ENCODE measurements at places on chromosomes 3 and 15.
A peak's percentile ranks its signal among the peaks of the same experiment; 100 is the strongest.

DNA sequence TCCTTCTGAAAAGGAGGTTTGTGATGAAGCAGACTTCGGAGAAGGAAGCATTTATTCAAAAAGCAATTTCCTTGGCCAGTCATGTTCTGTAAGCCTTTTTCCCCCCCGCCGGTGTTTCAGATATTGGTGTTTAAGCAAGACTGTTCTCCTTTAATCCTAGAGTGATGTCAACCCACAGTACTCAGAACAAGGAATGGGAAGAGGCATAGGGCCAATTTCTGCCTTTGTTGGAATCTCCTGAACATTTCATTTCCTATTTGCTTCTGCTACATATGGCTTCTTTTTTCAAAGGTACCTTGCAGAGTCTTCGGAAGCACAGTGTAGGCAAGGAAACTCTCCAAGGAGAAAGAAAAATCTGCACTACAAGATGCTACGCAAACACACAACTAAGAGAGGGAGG lies 713.1 kb upstream of the CFAP20DC start:
- no peak for DNase-seq

DNA sequence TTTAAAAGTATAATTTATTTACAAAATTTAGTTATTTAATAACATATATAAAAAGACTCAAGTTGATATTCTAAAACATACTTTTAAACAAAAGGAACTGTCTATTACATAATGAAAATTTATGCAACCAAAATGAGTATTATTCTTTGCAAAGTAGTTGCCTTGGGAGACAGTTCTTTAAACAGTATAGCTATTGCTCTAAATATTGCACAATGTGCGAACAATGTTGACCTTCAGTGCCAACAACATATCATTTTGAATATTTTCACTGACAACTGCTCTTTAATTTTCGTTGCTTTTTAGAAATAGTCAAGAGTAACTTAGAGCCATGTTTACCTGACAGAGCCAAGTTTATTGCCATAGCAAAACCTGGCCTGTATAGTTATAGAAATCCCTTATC lies 124.9 kb downstream of the ZBTB20 start:
- DNase-seq, result no peak

- DNase-seq, result no peak
These were observed 15.6 kb downstream of the LRRK1 start for GRCh38 chr15:100934726-100935125.

- DNase-seq, result no peak
These were observed 95.5 kb downstream of the ST6GAL1 start for GRCh38 chr3:187025656-187026316.

- DNase-seq, result no peak
These were observed 94.3 kb downstream of the OXNAD1 start for GRCh38 chr3:16359331-16359730.

- DNase-seq, result no peak
These were observed 931.7 kb downstream of the MCTP2 start for GRCh38 chr15:95162967-95163531.

DNA sequence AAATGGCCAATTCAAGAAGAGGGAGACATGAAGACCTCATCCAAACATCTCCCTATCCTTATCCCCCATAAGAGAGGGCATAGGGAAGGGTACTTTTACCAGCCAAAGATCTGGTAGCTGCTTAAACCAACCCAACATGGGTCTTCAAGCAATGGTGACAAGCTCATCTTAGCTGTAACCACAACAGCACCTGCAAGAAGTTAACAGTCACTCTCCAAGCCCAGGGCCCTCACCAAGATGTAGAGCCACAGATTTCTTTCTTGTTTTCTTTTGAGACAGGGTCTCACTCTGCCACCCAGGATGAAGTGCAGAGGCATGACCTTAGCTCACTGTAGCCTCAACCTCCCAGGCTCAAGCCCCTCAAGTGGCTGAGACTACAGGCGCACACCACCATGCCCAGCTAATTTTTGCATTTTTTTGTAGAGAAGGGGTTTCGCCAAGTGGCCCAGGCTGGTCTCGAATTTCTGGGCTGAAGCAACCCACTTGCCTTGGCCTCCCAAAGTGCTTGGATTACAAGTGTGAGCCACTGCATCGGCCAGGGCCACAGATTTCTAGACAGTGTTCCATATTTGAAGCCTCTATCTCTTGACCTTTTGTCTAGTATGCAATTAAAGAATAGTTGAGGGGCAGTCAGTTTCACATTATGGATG lies 57.1 kb downstream of the DHX30 start:
- no peak for DNase-seq

DNA sequence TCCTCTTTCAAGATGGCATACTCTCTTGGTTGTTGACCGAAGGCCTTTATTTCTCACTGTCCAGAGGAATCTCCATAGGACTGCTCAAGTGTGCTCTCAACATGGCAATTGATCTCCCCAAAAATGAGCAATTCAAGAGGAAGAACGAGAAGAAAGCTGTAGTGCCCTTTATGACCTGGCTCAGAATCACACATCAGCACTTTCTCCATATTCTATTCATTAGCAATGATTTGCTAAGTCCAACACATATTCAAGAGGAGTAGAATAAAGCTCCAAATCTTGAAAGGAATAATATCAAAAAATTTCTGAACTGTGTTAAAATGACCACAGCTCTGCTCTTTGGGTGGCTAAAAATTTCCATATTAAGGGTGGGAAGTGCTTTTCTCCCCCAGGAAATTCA lies 151.6 kb upstream of the SYNPR start:
- DNase-seq, result no peak

- no peak for DNase-seq
These were observed 76.5 kb downstream of the CD200R1L start for GRCh38 chr3:112770032-112770626.

DNA sequence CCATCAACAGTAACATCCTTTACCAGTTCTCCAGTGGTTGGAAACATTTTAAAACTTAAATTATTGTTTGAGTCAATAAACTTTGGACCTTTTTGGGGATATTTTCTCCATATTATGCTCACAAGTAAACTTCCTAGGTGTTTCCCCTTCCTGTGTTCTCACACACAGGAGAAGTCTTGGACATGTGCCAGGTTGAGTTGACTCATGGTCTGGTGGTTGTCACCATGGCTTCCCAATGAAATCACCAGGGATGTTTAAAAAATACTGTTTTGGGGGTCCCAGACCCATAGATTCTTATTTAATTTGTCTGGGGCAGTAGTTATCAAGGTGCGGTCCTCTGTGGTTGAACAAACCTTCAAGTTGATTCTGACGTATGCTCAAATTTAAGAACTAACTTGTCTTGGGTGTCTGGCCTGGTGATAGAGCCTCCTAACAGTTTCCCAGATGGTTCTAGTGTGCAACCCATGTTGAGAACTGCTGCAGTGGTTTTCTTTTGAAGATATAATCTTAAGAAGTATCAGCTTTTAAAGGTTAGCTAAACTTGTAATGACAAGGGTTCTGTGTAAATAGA lies 291.8 kb downstream of the EDEM1 start:
- DNase-seq, result no peak

GRCh38 chr3:183291497-183292031 lies 38.5 kb downstream of the B3GNT5 start:
- no peak for DNase-seq

DNA sequence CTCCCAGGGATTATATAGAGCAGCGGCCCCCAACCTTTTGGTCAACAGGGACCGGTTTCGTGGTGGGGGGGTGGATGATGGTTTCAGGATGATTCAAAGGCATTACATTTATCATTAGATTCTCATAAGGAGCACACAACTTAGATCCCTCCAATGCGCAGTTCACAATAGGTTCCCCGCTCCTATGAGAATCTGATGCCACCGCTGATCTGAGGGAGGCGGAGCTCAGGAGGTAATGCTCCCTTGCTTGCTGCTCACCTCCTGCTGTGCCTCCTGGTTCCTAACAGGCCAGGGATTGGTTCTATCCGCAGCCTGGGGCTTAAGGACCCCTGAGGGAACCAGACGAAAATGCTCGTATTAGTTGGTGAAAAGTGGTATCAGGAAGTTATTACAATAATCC lies 1.3 kb upstream of the HACD2 start:
- DNase-seq, result no peak

- peak; percentile 28 for DNase-seq
These were observed at the start of gene IGSF11 for GRCh38 chr3:119034256-119035013. Gene IGSF11 (minus strand): TSS chr3:119034846. CDS start chr3:119034582, 264 bp downstream.

GRCh38 chr3:36444909-36445308 lies 64.6 kb downstream of the STAC start:
- DNase-seq, result no peak

DNA sequence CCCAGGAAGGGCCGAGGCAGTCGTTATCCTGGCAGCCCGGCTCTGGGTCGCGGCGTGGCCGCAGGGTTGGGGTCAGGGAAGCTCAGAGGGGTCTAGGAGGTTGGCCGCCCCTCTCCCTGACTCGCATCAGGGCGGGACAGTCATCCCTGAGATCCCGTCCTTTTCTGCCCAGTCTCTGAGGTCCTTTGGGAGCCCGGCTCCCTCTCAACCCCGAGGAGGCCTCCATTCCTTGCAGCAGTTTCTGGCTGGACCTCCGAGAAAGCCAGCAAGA lies 495 bp downstream of the HYAL2 start:
- no peak for DNase-seq

- no peak for DNase-seq
These were observed 17.6 kb downstream of the EFCC1 start for GRCh38 chr3:129018751-129019150.

DNA sequence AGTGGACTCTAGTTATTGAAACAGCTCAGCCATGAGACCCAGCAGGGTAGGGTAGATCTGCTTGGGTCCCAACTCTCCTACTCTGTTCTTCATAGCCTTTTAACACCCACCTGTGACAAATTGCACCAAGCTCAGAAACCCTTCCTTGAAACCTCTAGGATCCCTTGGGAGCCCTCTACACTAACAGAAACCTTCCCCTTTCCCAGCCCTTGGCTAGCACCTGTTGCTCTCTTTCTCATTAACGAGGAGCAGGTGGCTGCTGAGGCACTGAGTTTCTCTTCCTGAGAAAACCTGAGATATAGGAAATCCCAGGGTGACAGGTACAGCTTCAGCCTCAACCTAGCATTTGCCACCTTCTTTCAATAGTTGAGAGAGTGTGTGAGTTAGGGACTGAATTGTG lies 88.3 kb upstream of the CLSTN2 start:
- DNase-seq, result no peak
